ENCODE measurements at places on chromosomes 6 and 20.

GRCh38 chr20:48384147-48384818 is 443.5 kb downstream of the PREX1 start:
- no peaks in the 10 kb centered on the region for H3K36me3 ChIP-seq
- H3K27ac ChIP-seq = no peak overlapping the region
- no peaks in the 10 kb centered on the region for H3K4me1 ChIP-seq
- DNase-seq = no peak

DNA sequence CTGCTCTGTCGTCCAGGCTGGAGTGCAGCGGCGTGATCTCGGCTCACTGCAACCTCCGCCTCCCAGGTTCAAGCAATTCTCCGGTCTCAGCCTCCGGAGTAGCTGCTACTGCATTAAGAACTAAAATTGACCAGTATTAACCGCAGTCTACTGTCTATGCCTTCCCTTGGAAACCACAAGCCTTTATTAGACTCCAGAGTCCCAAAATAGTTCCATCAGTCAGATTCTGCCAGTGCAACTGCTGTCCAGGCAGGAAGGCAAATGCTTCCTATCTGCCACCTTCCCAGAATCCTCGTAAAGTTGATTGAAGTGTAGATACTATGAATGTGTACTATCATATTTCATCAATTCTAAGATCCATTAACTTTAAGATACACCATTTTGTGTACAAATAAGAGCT is 16.7 kb downstream of the KAT14 start:
- peaks cover 86% of the 10 kb centered on the region for H3K36me3 ChIP-seq
- DNase-seq = no peak
- H3K27ac ChIP-seq = no peak overlapping the region
- H3K27me3 ChIP-seq = no peaks in the 10 kb centered on the region
- peaks cover 2% of the 10 kb centered on the region for H3K4me1 ChIP-seq

DNA sequence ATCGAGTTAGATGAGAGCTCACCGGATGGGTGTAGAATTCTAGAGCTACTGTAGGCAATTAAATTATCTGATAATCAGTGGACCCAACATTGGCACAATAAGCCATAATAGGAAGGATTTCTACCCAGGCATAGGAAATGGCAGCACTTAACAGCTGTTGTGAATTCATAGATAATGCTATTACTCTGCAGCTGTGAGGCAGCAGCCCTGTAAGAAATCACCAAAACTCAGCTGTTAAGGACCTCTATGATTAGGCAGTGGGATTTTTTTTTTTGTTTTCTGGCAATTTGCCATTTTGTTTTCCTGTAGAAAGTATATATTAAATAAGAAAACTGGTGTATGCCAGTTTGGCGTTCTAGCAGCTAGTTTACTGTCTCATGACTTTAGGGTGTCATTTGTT is 609.1 kb upstream of the SLC35B3 start:
- no peak overlapping the region for H3K4me3 ChIP-seq
- no peak for DNase-seq
- no peaks in the 10 kb centered on the region for H3K4me1 ChIP-seq
- no peaks in the 10 kb centered on the region for H3K36me3 ChIP-seq

- no peaks in the 10 kb centered on the region for H3K36me3 ChIP-seq
- H3K27me3 ChIP-seq = peaks cover 2% of the 10 kb centered on the region
- no peak overlapping the region for H3K27ac ChIP-seq
- H3K4me1 ChIP-seq = no peaks in the 10 kb centered on the region
- no peak for DNase-seq
These were observed 49.0 kb downstream of the PTPRT start for GRCh38 chr20:43140726-43141125.

GRCh38 chr6:148526145-148526544 is 183.5 kb downstream of the SASH1 start:
- no peaks in the 10 kb centered on the region for H3K36me3 ChIP-seq
- no peak overlapping the region for H3K27ac ChIP-seq
- H3K4me1 ChIP-seq = peaks cover 30% of the 10 kb centered on the region
- no peak overlapping the region for H3K4me3 ChIP-seq

- H3K4me1 ChIP-seq = peaks cover 39% of the 10 kb centered on the region
- no peak overlapping the region for H3K27ac ChIP-seq
- peak; percentile 33 for DNase-seq
- peak overlapping the region; percentile 36 for H3K4me3 ChIP-seq
These were observed 3.8 kb downstream of the COL12A1 start for GRCh38 chr6:75201901-75202672.

- H3K27me3 ChIP-seq = no peaks in the 10 kb centered on the region
- peaks cover 20% of the 10 kb centered on the region for H3K4me1 ChIP-seq
- DNase-seq = no peak
- H3K27ac ChIP-seq = peak overlapping the region; percentile 44
- peaks cover 25% of the 10 kb centered on the region for H3K36me3 ChIP-seq
- no peak overlapping the region for H3K4me3 ChIP-seq
These were observed 2.0 kb upstream of the NPEPL1 start for GRCh38 chr20:58690396-58691135.

DNA sequence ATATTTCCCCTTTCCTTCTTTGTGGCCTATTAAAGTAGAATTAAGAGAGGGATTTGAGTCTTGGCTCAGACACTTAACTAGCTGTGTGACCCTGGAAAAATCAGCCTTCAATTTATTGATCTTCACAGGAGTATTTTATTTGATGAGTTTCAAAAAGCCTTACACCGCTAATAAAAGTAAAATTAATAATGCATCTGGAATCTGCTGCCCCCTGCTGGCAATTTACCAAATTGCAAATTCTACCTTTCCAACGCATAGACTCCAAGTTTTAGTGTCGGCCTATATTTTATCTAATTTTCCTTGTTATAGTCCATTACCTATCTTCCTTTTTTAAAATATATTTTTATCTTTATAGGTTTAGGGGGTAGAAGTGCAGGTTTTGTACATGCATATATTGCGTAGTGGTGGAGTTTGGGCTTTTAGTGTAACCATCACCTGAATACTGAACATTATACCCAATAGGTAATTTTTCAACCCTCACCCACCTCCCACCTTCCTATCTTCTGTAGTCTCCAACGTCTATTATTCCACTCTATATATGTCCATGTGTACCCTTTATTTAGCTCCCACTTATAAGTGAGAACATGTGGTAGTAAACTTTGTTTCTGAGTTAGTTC is 46.3 kb downstream of the GOPC start:
- no peaks in the 10 kb centered on the region for H3K27me3 ChIP-seq
- H3K4me3 ChIP-seq = no peak overlapping the region
- H3K4me1 ChIP-seq = peaks cover 2% of the 10 kb centered on the region
- peak; percentile 47 for DNase-seq
- H3K36me3 ChIP-seq = peaks cover 9% of the 10 kb centered on the region

DNA sequence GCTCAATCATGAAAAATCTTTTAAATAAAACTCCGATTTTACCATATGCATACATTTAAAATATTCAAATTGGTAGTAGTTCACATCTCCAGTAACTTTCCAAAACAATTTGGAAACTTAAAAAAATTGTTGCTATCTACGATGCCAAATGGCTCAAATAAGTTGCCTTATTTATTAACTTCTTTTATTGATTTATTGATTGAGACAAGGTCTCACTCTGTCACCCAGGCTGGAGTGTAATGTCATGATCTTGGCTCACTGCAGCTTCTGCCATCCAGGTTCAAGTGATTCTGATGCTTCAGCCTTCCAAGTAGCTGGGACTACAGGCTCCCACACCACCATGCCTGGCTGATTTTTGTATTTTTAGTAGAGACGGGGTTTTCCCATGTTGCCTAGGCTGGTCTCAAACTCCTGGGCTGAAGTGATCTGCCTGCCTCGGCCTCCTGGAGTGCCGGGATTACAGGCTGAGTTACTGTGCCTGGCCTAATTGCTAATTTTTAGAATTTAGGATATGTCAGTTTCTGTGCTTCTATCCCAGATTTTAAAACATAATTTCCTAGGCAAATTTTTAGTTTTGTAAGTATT is 12.9 kb downstream of the NKX2-4 start:
- DNase-seq = no peak
- H3K4me1 ChIP-seq = no peaks in the 10 kb centered on the region
- peaks cover 93% of the 10 kb centered on the region for H3K36me3 ChIP-seq
- H3K27me3 ChIP-seq = no peaks in the 10 kb centered on the region
- H3K4me3 ChIP-seq = no peak overlapping the region
- H3K27ac ChIP-seq = no peak overlapping the region

GRCh38 chr6:79878142-79878748 is 69.1 kb downstream of the ELOVL4 start:
- no peaks in the 10 kb centered on the region for H3K36me3 ChIP-seq
- no peak for DNase-seq
- H3K4me3 ChIP-seq = no peak overlapping the region
- H3K27ac ChIP-seq = no peak overlapping the region
- no peaks in the 10 kb centered on the region for H3K4me1 ChIP-seq

GRCh38 chr6:6315660-6316059 is 4.8 kb downstream of the F13A1 start:
- H3K27ac ChIP-seq = no peak overlapping the region
- peak; percentile 39 for DNase-seq
- H3K36me3 ChIP-seq = no peaks in the 10 kb centered on the region
- H3K4me3 ChIP-seq = no peak overlapping the region
- peaks cover 65% of the 10 kb centered on the region for H3K27me3 ChIP-seq

DNA sequence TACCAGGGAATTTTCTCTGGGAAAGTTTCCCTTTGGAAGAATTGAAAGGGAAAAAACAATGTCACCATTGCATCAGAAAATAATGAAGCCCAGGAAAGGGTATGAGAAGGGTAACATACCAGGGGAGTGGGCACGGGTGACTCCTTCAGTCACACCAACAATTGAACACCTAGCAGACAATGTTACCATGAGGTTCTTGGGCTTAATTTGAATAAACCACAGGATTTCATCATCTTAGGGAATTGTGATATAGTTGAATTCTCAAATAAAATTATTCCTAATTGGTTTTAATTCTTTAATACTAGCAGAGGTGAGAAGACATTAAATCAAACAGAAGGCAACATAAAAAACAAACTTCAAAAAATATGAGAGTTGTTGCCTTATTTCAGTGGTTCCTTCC is 73.7 kb upstream of the RREB1 start:
- H3K36me3 ChIP-seq = no peaks in the 10 kb centered on the region
- no peaks in the 10 kb centered on the region for H3K4me1 ChIP-seq
- no peak overlapping the region for H3K4me3 ChIP-seq
- no peak overlapping the region for H3K27ac ChIP-seq
- peaks cover 4% of the 10 kb centered on the region for H3K27me3 ChIP-seq

DNA sequence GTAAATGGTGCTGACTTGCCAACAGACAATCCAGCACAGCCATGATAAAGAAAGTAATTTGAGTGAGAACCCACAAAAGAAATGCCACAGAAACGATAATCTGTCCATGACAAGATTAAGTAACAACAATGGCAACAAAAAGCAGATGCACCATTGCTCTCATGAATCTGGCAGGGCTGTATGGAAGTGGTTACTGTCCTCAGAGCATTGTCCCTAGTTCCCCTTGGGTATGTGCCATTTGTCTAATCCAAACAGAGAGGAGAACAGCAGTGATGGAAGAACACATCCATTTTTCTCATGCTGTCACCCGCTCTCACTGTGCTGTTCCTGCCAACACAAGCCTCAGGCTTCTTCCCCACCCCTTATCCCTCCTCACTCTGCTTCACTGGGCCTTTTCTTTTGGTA is 65.8 kb downstream of the REV3L start:
- DNase-seq = no peak
- H3K36me3 ChIP-seq = peaks cover 11% of the 10 kb centered on the region
- no peak overlapping the region for H3K27ac ChIP-seq
- no peak overlapping the region for H3K4me3 ChIP-seq

- no peak overlapping the region for H3K27ac ChIP-seq
- H3K27me3 ChIP-seq = no peaks in the 10 kb centered on the region
- H3K4me3 ChIP-seq = no peak overlapping the region
These were observed 918 bp downstream of the YIPF3 start for GRCh38 chr6:43515808-43516207.

GRCh38 chr6:149012040-149012545 is 265.3 kb downstream of the UST start:
- no peaks in the 10 kb centered on the region for H3K4me1 ChIP-seq
- no peak overlapping the region for H3K4me3 ChIP-seq
- no peaks in the 10 kb centered on the region for H3K36me3 ChIP-seq
- H3K27me3 ChIP-seq = no peaks in the 10 kb centered on the region

GRCh38 chr6:99590728-99591672 is 15.6 kb upstream of the PRDM13 start:
- H3K36me3 ChIP-seq = no peaks in the 10 kb centered on the region
- no peak overlapping the region for H3K4me3 ChIP-seq
- peaks cover 82% of the 10 kb centered on the region for H3K27me3 ChIP-seq
- peaks cover 26% of the 10 kb centered on the region for H3K4me1 ChIP-seq
- DNase-seq = no peak
- H3K27ac ChIP-seq = no peak overlapping the region

DNA sequence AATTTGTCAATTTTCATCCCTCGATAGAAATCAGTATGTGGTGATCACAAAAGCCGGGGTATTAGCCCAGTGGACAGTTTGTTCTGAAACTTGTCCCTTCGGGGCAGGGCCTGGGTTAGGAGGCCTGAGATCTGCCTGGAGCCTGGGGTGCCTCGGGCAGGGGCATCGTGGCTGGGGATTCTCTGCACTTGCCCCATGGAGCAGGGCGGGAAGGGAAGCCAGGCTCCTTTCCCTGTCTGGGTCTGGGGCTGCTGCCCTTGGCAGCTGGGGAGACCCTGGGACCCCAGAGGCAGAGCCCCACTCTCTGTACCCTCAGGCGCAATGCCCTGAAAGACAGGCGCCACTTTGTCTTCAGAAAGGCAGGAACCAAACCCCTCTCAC is 27.4 kb downstream of the NTSR1 start:
- peak; percentile 27 for DNase-seq
- no peaks in the 10 kb centered on the region for H3K27me3 ChIP-seq
- no peak overlapping the region for H3K27ac ChIP-seq
- no peak overlapping the region for H3K4me3 ChIP-seq
- H3K4me1 ChIP-seq = peaks cover 36% of the 10 kb centered on the region

- no peak overlapping the region for H3K4me3 ChIP-seq
- DNase-seq = no peak
- no peaks in the 10 kb centered on the region for H3K36me3 ChIP-seq
These were observed 9.8 kb downstream of the RGS17 start for GRCh38 chr6:153121311-153121710.

GRCh38 chr20:24633026-24633425 is 163.6 kb downstream of the SYNDIG1 start:
- DNase-seq = no peak
- peaks cover 3% of the 10 kb centered on the region for H3K4me1 ChIP-seq
- no peak overlapping the region for H3K4me3 ChIP-seq
- H3K27ac ChIP-seq = no peak overlapping the region
- no peaks in the 10 kb centered on the region for H3K36me3 ChIP-seq

- no peak overlapping the region for H3K27ac ChIP-seq
- no peaks in the 10 kb centered on the region for H3K36me3 ChIP-seq
- no peak overlapping the region for H3K4me3 ChIP-seq
- peaks cover under 1% of the 10 kb centered on the region for H3K4me1 ChIP-seq
- no peak for DNase-seq
These were observed 163.5 kb upstream of the GJE1 start for GRCh38 chr6:141969201-141969600.

GRCh38 chr6:90496258-90497016 is 90.4 kb downstream of the MAP3K7 start:
- H3K4me1 ChIP-seq = peaks cover 4% of the 10 kb centered on the region
- no peak overlapping the region for H3K27ac ChIP-seq

- H3K27me3 ChIP-seq = peaks cover 73% of the 10 kb centered on the region
- peak; percentile 63 for DNase-seq
- H3K4me3 ChIP-seq = peak overlapping the region; percentile 79
- peaks cover 2% of the 10 kb centered on the region for H3K36me3 ChIP-seq
- H3K27ac ChIP-seq = peak overlapping the region; percentile 18
- peaks cover 23% of the 10 kb centered on the region for H3K4me1 ChIP-seq
These were observed 725 bp upstream of the ISM1 start for GRCh38 chr20:13220194-13220903.

- H3K27ac ChIP-seq = no peak overlapping the region
- DNase-seq = no peak
- H3K4me3 ChIP-seq = no peak overlapping the region
- no peaks in the 10 kb centered on the region for H3K27me3 ChIP-seq
These were observed 81.6 kb upstream of the MLN start for GRCh38 chr6:33885132-33886057.

- no peak for DNase-seq
- peaks cover 37% of the 10 kb centered on the region for H3K4me1 ChIP-seq
- H3K36me3 ChIP-seq = peaks cover 53% of the 10 kb centered on the region
- no peak overlapping the region for H3K4me3 ChIP-seq
These were observed 8.5 kb downstream of the QRSL1 start for GRCh38 chr6:106637717-106638341.
